ACHN (cell line): ENCODE measurements at places on chromosomes 13 and 19.
A peak's percentile ranks its signal among the peaks of the same experiment; 100 is the strongest.

DNA sequence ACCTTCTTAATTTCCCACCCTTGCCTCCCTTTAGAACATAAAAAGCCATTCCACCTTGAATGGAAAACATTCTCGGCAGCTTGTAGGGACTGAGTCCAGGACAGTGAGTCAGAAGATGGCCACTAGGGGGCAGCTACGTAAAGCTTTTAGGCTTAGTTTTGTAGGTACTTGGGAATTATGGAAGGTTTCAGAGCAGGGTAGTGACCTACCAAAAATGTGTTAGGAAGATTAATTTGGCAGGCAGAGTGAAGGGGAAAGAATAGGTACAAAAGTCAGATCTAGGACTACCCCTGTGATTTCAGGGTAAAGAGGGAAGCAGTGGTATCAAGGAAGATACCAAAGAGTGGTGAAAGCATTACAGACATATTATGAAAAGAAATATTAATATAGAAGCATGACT is 198.4 kb downstream of the NDFIP2 start:
- peak; percentile 73 for DNase-seq

DNA sequence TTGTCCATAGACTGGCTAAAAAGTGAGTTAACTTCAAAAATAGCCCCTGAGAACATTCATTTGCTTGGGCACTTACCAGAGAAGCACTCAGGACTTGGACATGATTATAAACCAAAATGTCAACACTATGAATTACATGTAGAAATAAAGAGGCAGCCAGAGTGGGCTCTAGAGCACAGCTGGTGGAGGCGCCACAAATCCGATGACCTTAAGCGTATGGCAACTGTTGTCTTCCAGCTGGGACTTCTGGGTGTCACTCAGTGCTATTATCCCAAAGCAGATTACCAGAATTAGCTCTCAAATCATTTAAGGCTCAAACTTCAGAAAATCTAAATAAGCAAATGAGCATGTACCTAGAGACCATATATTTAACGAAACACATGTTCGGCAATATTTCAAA is 1255.5 kb upstream of the SLC10A2 start:
- no peak for DNase-seq

GRCh38 chr13:99926014-99926731 is 45.4 kb downstream of the ZIC5 start:
- DNase-seq = peak; percentile 15

DNA sequence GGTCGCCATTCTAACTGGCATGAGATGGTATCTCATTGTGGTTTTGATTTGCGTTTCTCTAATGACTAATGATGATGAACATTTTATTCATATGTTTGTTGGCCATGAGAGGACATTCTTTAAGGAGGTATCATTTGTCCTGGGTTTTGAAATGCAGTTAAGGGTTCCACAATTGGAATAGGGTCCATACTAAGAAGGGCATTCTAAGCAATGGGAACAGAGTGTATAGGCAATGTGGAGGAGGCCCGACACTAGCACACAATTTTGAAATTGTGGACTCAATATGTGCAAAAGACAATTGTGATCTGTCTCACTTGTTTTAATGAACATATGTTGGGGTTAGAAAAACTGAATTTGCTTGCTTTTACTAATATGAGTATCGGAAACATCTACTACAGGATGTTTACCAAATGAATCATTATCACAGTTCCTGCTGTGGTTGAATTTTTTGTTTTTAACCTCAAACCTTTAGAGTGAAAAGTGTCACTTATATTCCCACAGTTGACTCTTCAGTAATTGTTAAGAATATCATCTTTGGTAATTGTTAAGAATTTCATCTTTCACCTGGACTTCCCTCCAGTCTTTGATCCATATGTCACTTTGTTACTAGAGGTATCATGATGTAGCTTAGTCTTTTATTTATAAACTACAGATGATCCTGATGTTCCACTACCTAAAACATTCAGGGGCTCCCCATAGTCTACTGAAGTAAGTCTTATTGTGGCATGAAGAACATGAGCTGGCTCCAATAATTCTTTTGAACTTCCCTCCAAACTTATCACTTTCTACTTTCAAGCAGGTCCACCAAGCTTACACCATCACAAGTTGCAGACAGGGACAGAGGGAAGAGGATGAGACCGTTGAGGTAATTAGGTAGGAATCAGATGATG is 109.7 kb upstream of the KLF12 start:
- no peak for DNase-seq

DNA sequence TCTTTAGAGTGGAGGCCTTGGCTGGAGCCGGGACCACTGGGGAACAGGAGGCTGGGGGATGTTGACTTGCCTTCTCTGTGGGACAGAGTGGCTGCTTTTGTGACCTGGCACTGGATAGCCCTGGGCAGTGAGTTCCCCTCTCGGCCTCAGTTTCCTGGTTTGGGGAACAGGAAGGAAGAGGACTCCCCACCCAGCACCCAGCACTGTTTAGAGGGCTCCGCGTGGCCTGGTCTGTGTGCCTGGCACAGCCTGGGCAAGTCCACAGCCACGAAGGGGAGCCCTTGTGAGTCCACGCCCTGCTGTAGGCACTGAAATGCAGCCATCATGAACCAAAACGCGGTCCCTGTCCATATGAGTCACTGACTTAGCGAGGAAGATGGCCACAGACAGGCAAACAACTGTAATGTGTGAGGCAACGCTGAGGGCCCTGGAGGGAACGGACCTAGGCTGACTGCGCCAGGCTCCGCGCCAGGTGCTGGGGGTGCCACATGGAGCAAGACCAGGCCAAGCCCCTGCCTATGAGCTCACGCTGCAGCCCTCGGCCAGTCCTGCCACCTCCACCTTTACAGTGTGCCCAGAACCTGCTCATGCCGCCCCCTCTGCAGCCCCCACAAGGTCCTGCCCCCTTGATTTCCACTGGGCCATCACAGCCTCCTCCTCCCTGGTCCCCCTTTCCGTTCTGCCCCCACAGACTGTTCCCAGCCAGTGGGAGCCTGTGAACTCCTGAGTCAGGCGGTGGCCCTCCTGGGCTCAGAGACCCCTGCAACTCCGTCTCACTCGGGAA is 35.5 kb downstream of the PAK4 start:
- no peak for DNase-seq

DNA sequence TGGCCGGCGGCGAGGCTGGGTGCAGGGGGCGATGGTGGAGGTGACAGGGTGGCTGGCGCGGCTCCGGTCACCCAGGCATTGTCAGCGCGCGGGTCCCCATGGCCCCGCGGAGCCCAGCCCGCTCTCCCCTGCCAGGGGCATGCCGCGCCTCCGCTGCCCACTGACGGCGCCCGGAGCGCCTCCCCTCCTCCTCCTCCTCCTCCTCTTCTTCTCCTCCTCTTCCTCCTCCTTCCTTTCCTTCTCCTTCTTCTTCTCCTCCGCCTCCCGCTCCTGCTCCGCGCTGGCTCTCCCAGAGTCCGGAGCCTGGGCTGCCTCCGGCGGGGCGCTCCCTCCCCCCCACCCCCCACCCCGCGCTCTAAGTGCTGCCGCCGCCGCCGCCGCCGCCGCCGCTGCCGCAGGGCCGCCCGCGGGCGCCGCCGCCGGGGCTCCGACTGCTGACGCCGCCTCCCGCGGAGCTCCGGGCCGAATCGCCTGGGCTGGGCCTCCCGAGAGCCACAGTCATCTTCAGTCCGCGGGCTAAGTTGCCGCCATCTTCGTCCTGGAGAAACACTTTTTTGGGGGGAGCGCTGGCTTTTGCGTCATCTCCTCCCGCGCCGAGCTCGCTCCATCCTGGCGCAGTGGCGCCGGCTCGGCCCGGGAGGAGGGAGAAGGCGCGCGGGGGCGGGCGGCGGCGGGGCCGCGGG is 348.3 kb downstream of the LIG4 start:
- peak; percentile 52 for DNase-seq

DNA sequence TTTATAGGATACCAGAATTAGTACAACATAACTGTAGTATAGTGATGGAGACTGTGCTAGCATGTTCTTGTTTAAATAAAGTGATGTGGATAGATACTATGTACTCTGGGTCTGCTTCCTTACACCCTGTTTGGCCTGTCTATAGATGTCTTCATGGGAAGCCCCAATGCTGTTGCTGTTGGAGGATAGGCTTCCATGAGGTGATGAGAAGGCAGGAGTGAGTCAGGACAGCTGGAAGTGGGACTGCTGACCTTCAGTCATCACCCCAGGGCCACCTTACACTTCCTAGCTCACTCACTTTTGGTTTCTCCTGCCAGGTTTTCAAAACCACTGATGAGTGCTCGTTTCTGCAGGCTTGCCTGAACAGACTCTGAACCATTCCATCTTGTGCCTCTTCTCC is 4.2 kb downstream of the KCTD4 start:
- peak; percentile 59 for DNase-seq

- no peak for DNase-seq
Measured at GRCh38 chr13:94996445-94996844, 284.1 kb upstream of the SOX21 start.

- no peak for DNase-seq
Measured at GRCh38 chr13:105474983-105475610, 1060.4 kb downstream of the EFNB2 start.

GRCh38 chr13:59700281-59700680 is 463.4 kb downstream of the DIAPH3 start:
- no peak for DNase-seq

DNA sequence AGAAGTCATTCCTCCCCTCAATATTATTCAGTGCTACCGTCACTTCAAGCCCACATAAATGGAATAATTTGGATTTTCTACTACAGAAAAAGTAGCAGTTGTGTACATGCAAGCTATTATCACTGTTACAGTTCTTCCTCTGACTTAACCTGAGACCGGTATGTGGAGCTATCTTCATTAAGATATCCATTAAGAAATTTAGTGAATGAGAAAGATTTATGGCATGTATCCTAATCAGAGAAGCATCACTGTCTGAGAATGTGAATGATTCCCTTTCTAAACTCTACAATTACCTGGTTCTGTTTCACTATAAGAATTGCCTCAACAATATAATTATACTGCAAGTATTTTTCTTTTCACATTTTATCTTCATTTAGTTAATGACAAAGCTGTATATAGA is 278.7 kb downstream of the KLF5 start:
- no peak for DNase-seq

- no peak for DNase-seq
Measured at GRCh38 chr19:48470856-48471255, 1.7 kb downstream of the CYTH2 start.
